ENCODE measurements at places on chromosomes 2 and 18.

GRCh38 chr2:199144546-199144945, 313.2 kb downstream of the SATB2 start:
- no peak for DNase-seq

GRCh38 chr2:175233135-175233719, 51.7 kb upstream of the ATP5MC3 start:
- peak; percentile 11 for DNase-seq

DNA sequence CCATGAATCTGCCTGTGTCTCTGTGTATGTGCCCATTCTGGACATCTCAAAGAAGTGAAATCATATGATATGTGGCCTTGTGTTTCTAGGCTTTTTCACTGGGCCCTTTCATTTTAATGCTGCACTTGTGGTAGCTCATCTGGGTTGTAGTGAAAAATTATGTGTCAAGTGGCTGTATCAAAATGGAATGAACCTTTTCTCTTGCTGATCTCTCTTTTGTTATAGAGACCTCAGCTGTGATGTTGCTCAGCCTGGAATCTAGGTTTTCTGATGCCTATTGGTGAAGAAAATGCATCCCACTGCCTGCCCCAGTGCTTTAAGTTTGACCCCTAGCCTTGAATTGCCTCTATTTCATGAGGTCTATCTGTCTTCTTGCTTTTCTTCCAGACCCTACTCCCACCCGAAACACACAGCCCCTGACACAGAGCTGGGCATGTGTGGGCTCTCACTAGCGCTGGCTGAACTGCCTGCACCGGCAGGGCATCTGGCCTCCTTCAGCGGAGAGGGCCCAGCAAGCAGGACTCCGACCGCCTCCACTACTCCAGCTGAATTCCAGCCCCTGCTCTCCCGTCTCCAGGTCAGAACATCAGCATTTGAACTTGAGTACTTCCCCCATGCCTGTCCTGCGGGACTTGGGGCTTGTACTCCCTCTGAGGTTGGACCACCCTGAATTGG, 175.8 kb upstream of the MSH6 start:
- DNase-seq = no peak

DNA sequence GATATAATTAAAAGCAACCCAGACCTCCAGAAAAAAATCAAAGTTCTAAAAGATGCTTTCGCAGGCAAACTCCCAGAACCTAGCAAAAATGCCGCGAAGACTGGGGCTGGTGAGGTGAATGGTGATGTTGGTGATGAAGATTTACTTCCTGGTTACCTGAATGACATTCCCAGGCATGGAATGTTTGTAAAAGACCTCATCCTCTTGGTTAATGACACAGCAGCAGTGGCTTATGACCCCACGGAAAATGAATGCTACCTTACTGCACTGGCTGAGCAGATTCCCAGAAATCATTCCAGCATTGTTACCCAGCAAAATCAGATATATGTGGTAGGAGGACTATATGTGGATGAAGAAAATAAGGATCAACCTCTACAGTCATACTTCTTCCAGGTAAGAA, 994 bp downstream of the KLHL41 start:
- peak; percentile 22 for DNase-seq

DNA sequence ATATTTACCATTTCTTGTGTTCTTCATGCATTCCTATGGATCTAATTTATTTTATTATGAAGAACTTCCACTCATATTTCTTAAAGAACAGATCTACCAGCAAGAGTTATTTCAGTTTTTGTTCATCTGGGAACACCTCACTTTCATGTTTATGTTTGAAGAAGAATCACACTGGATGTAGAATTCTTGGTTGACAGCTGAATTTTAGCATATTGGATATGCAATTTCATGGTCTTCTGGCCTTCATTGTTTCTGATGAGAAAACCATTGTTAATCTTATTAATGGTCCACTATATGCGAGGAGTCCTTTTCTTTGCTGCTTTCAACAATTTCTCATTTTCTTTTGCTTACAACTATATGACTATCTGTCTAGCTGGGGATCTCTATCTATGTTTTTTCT, 189.2 kb downstream of the UXS1 start:
- no peak for DNase-seq

GRCh38 chr2:134774786-134775641, 56.2 kb upstream of the TMEM163 start:
- no peak for DNase-seq

GRCh38 chr2:20622296-20622686, 28.6 kb downstream of the HS1BP3 start:
- DNase-seq = no peak

GRCh38 chr2:145411493-145411892, 891.6 kb upstream of the ZEB2 start:
- DNase-seq = peak; percentile 27

- peak; percentile 68 for DNase-seq
These were observed at the start of gene CNTNAP5 for GRCh38 chr2:124025171-124025580. Gene CNTNAP5 (plus strand): TSS chr2:124025287. CDS start chr2:124025651, 364 bp downstream.

All from NCI-H2029 treated with DMSO at 0.1 percent for 48 hours (cell line).